Fibroblast of lung (primary cell): ENCODE measurements at places on chromosomes 3 and 15. TPM values are rescaled to one million over a fixed set of nuclear protein-coding genes. Genes with fewer than 3 reads are reported as not detected.

DNA sequence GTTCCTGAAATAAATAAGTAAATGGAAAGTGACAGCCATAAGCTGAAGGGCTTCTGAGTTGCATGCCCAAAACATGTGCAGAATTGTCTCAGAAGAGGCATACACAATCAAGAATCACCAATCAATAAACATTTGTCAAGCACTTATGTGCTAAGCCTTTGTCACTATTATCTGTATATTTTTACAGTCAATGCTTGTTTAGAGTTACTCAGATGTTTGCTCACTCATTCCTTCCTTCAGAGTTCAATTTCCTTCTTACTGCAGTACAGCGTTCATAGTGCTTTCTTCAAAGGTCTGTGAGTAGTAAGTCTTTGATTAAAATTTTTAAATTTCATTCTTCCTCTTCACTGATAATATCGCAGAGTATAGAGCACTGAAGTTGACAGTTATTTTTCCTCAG is 17.2 kb downstream of the FOXL2NB start:
- H3K4me1 ChIP-seq = no peaks in the 10 kb centered on the region
- peaks cover 17% of the 10 kb centered on the region for H3K27me3 ChIP-seq
- no peak overlapping the region for H3K4me3 ChIP-seq
- no peaks in the 10 kb centered on the region for H3K36me3 ChIP-seq

DNA sequence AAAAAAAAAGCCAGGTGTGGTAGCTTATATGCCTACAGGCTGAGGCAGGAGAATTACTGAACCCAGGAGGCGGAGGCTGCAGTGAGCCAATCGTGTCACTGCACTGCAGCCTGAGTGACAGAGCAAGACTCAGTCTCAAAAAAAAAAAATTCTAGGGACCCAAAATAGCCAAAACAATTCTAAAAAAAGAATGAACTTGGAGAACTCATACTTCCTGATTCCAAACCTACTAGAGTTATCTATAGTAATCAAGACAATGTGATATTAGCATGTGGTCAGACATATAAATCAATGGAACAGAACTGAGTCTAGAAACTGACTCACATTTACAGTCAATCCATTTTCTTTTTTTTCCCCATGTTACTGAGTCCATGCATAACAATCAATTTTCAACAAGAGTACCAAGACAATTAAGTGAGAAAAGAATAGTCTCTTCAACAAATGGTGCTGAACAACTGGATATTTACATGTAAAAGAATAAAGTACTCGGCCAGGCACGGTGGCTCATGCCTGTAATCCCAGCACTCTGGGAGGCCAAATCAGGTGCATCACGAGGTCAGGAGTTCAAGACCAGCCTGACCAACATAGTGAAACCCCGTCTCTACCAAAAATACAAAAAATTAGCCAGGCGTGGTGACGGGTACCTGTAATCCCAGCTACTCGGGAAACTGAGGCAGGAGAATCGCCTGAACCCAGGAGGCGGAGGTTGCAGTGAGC is 11.9 kb downstream of the PRKAR2A start:
- DNase-seq = no peak
- H3K36me3 ChIP-seq = no peaks in the 10 kb centered on the region
- no peaks in the 10 kb centered on the region for H3K4me1 ChIP-seq
- H3K27me3 ChIP-seq = no peaks in the 10 kb centered on the region
- no peak overlapping the region for H3K27ac ChIP-seq

- H3K27me3 ChIP-seq = no peaks in the 10 kb centered on the region
- H3K36me3 ChIP-seq = no peaks in the 10 kb centered on the region
- H3K27ac ChIP-seq = peak overlapping the region; percentile 86
- peak overlapping the region; percentile 16 for H3K4me3 ChIP-seq
- H3K4me1 ChIP-seq = peaks cover 5% of the 10 kb centered on the region
Observed at GRCh38 chr15:41661518-41662225, 1.5 kb downstream of the MGA start.

DNA sequence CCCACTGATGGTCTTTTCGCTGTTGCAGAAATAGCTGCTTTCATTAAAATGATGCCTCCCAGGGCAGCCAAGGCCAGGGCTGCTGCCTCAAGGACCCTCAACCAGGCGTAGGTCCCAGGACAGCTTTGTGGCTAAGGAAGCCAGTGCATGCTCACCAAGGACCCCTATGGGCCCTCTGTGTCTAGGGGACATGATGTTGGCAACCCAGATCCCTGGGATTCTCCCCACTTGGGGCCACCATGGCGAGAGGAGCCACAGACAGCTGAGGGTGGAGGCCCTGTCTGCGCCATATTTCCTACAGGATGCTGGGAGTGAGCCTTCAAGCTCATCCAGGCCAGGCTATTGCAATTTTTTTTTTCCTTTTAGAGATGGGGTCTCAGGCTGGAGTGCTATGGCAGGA is 137.2 kb downstream of the CHSY1 start:
- no peak overlapping the region for H3K27ac ChIP-seq
- DNase-seq = no peak
- no peaks in the 10 kb centered on the region for H3K36me3 ChIP-seq
- H3K4me3 ChIP-seq = no peak overlapping the region
- no peaks in the 10 kb centered on the region for H3K27me3 ChIP-seq

GRCh38 chr3:69770976-69771634 is 31.8 kb downstream of the MITF start:
- peak; percentile 34 for DNase-seq
- H3K27ac ChIP-seq = no peak overlapping the region
- H3K4me3 ChIP-seq = no peak overlapping the region
- peaks cover 7% of the 10 kb centered on the region for H3K4me1 ChIP-seq
- no peaks in the 10 kb centered on the region for H3K27me3 ChIP-seq

GRCh38 chr3:70011582-70011981 is 12.0 kb downstream of the SAMMSON start:
- H3K27me3 ChIP-seq = no peaks in the 10 kb centered on the region
- H3K36me3 ChIP-seq = no peaks in the 10 kb centered on the region
- H3K4me1 ChIP-seq = no peaks in the 10 kb centered on the region
- no peak overlapping the region for H3K27ac ChIP-seq
- no peak overlapping the region for H3K4me3 ChIP-seq

The ANKUB1 gene
- not detected in 2 replicates for total RNA-seq

The HESX1 gene
- 0.26 and 0.99 TPM in 2 replicates for total RNA-seq
